ENCODE measurements at places on chromosomes 4 and X.

DNA sequence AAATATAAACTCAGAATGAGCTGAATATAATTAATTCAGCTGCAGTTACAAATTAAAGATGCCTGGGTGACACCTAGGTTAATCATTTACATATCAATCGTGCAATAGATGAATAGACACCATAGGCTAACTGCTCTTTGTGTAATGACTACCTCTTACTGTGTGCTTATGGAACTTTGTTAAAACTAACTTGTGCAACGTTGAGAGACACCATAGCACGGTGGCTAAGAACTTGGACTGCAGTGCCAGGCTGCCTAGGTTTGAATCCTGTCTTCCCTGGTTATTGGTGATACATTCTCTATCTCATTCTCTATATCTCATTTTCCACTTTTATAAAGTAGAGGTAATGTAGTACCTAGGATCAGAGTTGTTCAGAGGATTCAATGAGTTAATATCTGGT lies 46.9 kb downstream of the SMAD1 start:
- DNase-seq, result no peak

DNA sequence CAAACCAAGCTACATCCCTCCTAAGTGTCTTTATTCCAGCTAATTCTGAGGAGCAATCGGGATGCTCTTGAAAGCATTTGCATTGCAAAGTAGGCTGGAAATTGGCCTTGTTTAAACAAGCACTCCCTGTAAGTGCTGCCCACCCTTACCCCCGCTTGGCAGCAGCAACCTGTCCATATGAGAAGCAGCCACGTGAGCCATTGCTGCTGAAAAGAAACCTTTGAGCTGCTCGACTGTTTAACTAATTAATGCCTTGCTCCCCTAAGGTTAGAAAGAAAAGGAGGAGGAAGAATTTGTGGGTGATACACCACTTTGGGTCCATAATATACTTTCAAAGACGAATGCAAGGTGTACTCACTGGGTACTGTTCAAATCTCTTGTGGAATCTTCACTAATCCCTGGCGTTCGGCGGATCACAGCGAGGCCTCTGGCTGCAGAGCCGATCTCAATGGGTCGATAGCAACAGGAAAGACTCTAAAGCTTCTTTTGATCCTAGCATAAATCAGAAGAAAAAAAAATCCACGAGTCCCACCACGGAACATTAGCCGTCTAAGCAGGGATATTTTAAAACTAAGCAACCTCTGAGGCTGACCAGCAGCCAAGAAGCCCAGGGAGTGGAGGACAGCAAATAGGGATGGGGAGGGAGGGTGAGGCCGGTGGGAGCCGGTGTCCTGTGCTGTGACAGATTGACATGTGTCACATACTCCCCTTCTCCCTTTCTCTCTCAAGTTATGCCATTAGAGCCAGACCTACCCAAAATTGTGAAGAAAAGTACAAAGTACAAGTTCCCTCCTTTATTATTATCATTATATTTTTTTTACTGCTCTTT lies 37.2 kb upstream of the MGST2 start:
- DNase-seq, result no peak

DNA sequence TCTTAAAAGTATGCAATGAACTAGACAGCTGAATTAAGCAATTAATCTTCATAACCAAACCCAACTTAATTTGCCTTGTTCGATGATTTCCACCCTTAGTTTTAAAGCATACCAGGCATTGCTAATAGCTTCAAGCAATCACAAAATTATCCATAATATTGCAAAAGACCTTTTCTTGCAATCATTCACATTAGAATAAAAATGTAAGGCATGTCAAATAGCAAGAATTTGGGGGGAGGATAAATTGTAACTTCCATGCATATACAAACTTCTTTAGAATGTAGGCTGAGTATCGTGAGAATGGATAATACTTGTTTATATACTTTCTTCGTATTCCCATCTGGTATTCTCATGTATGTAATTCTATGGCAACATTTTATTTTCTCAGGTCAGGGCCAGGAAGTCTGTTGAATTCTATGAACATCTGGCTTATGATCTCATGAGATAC lies 28.7 kb upstream of the BMP2K start:
- DNase-seq, result no peak

DNA sequence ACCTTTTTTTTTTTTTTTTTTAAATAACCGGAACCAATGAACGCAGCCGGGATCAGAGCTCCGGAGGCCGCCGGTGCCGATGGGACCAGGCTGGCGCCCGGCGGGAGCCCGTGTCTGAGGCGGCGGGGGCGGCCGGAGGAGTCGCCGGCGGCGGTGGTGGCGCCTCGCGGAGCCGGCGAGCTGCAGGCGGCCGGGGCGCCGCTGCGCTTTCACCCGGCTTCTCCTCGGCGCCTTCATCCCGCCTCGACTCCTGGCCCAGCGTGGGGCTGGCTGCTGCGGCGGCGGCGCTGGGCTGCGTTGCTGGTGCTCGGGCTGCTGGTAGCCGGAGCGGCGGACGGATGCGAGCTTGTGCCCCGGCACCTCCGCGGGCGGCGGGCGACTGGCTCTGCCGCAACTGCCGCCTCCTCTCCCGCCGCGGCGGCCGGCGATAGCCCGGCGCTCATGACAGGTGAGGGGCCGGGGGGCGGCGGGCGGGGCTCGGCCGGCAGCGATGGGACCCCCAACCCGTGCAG lies 337 bp downstream of the STIM2 start:
- peak; percentile 64 for DNase-seq

DNA sequence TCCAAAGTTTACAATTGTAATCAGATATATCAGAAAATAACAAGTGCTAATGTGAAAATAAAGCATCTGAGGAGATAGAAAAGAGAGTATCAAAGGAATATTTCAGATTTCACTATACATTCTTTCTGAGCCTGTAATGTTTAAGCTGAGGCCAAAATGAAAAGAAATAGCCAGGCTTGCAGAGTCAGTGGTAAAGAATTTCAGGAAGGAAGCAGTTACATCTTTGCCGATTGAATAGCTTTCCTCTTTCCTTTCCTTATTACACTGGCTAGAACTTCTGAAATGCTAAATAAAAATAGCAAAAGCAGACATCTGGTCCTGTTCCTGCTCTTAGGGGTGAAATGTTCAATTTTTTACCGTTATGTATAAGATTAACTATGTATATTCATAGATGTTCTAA lies 1441.6 kb upstream of the PCDH7 start:
- no peak for DNase-seq

GRCh38 chr4:169724260-169724659 lies 33.5 kb downstream of the HPF1 start:
- DNase-seq, result no peak

Measured in left cardiac atrium (tissue), 4 donors.